ENCODE measurements at places on chromosomes 16 and 17.

DNA sequence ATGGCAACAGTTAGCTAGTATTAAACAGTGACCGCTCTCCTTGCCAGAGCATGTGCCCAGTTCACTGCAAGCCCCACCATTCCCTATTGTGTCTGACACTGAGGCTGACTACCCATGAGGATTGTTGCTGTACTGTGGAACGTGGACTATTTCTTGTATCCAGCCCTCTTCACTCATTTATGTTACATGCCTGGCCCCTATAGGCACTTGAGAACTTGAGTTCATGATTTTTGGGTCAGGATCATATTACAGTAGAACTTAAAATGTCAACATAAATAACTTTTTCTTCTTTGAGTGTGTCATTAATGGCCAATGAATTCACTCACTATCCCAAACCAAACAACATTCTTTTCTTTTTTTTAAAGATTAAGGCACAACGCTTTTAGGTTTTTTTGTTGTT is 55.7 kb downstream of the LYRM1 start:
- DNase-seq, result no peak

DNA sequence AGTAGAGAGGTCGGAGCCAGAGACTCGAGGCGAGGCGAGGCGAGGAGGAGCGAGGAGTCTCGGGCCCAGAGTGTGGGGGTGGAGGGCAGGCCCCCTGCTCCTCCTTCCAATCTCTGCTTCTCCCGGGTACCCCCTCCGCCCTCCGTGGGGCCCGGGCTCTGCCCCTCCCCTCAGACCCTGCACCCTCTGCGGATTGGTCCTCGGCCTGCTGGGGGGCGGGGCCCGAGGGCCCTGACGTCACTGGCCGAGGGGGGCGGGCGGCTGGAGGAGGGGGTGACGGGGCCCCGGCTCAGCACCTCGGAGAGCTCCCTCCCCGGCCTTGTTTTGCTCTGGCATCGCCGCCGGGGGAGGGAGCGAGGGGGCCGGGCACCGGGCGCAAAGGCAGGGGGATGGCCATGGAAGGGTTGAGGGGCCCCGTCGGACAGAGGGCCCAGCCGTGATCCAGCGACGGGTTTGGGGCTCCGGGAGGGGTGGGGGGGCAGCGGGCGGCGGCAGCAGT is at the start of gene RUNDC3A:
Gene RUNDC3A, plus strand, starts transcription at position 282 of the 499 bp plus-strand sequence. CDS start 232 bp downstream, outside the sequence.
- peak; percentile 70 for DNase-seq

DNA sequence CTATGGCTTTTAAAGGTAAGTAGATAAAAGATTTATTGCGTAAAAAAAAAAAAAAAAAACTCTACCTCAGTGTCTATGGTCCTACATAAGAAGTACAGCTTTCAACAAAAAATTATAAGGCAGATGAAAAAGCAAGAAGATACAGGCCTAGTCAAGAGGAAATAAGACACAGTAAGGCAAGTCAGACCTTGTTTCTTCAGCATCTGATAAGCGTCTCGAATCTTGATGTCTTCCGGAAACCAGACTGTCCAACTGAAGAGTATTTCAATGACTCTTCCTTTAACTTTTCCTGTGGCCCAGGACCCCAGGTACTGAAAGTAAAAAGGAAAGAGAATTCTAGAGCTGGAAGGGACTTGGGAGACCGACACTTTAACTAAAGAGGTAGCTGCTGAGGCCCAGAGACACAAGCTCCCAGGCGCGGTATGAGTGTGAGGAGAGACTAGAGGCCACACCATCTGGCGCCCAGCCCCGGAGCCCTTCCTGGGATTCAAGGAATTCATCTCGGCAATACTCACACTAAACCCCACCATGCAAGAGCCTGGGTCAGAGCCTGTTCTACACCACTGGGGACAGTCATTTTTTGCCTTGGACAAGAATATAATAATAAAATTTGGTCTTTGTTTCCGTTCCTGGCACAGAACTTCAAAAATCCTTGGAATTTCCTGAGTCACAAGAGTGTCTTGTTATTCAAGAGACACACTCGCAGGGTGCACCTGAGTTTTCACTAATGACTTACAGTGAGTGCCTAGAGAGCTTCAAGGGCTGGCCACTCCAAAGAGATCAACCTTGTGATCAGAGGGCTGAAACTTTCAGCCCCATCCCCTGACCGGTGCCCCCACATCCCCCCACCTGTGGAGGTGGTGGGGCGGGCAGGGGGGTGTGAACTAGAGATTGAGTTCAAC is 18.6 kb downstream of the GGA2 start:
- DNase-seq, result peak; percentile 9

- DNase-seq, result no peak
Observed at GRCh38 chr17:41149652-41149985, at the start of gene KRTAP4-5. Gene KRTAP4-5, minus strand, starts transcription at chr17:41149825. Its CDS starts 58 bp downstream, at chr17:41149767.

GRCh38 chr17:48561884-48562810 is 16.0 kb downstream of the HOXB4 start:
- no peak for DNase-seq

DNA sequence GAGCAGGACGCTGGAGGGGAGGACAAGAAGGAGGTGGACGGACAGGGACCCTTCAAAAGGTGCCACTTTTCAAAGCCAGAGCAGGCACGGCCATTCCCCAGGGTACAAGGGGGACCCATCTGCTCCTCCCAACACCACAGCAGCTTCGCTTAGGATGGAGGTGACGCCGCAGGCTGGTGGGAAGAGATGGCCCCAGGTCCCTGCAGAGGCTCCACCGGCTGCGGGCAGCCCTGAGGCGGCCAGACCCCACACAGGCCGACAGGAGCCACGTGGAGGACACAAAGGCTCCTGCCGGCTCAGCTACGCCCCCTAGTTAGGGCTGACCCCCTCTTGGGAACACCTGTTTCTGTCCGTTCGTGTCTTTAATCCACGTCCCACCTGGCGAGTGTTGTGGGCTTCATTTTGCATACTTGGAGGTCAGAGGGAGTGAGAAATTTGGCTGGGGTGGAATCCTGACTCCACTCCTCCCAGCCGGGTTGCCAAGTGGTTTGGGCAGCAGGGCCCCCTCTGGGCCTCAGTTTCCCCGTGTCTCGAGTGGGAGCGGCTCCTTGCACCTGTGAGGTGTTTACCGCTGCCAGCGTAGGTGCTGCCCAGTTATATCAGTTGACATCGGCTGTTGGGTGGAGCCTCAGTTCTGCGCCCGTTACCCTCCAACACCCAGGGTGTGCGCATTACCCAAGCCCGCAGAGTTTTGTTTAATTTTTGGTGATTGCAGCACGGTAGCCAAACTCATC is 5.8 kb upstream of the FN3KRP start:
- DNase-seq, result no peak

GRCh38 chr16:4713663-4714501 is 20.2 kb downstream of the ANKS3 start:
- DNase-seq, result no peak

DNA sequence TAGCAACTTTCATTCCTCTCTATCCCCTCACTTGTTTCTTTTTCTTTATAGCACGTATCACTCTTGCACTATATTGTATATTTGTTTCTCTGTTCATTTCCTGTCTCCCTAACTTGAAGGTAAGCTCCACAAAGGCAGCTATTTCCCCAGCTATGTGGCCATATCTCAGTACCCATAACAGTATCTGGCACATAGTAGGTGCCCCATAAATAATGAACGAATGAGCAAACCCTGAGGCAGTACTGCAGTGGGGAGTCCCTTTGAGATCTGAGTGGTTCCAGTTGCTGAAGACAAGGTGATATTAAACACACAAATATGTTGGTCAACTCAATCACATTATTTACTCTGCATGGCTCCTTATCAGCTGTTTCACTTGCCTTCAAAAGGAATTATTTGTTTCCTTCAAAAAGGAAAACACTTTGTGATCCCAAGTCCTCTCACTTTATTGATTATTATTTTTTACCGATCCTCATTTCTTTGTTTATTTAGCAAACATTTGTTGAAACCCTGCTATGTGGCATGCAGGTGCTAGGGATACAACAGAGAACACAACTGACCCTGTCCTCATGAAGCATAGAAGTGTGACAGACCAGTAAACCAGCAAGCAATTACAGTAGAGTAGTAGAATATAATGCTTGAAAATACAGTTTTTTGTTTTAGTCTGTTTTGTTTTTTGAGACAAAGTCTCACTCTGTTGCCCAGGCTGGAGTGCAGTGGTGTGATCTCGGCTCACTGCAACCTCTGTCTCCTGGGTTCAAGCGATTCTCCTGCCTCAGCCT is 5.7 kb upstream of the ADAP2 start:
- DNase-seq, result no peak

GRCh38 chr16:57372372-57373116 is at the start of gene CX3CL1:
Gene CX3CL1, plus strand, starts transcription at chr16:57372490. Its CDS starts 79 bp downstream, at chr16:57372569.
- peak; percentile 53 for DNase-seq

DNA sequence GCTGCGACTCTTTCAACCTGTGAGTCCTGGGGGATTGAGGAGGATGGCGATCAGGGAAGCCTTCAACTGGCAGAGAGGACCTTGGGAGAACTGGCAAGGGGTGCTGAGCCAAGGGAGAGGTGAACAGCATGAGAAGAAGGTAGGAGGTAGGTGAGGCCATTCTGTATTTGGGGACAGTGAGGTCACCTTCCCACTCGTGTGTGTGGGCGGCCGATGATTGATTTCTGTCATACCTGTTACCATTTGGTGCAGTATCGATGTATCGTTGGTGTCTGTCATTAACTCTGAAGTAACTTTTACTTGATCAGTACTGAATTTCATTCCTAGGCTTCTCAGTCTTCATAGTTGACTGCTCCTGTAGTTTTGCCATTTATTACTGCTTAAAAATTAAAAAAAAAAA is 3.8 kb downstream of the ARSG start:
- no peak for DNase-seq

GRCh38 chr17:80291260-80291659 is 30.6 kb downstream of the RNF213 start:
- DNase-seq, result no peak

DNA sequence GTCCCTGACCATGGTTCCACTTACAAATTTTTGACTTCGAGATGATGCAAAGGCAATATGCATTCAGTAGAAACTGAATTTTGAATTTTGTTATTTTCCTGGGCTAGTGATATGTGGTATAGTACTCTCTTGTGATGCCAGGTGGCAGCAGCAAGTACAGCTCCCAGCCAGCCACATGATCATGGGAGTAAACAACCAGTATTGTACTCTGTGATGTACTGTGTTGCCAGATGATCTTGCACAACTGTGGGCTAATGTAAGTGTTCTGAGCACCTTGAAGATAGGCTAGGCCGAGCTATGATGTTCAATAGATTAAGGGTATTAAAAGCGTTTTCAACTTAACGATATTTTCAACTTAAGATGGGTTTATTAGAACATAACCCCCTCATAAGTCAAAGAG is 250.8 kb downstream of the STX8 start:
- DNase-seq, result no peak

DNA sequence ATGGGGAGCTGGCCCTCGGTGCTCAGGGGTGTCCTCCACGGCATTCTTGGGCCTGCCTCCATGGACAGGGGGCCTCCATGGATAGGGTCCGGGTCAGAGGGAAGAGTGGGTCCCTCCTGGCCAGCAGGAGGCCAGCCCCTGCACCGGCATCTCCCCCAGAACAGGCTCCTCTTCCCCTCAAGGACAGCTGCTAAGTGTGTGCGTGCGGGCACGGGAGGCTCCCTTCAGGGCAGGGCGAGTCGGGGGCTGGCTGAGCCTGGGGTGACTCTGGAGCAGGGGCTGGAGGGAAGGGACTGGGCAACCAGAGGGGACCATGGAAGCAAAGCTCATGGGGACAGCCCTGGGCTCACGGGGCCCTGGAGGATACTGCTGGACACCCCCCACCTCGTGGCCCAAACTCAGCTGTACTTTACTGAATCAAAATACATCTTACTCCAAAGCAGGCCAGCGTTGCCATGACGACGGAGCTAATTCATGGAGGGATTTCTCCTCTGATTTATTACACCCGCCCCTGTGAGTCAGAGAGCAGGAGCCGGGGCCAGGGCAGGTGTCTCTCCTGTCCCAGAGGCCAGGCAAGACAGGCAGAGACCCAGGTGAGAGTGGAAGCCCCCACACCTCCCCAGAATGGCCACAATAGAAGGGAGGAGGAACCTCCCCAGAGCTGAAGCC is 2.1 kb downstream of the CASKIN1 start:
- no peak for DNase-seq

DNA sequence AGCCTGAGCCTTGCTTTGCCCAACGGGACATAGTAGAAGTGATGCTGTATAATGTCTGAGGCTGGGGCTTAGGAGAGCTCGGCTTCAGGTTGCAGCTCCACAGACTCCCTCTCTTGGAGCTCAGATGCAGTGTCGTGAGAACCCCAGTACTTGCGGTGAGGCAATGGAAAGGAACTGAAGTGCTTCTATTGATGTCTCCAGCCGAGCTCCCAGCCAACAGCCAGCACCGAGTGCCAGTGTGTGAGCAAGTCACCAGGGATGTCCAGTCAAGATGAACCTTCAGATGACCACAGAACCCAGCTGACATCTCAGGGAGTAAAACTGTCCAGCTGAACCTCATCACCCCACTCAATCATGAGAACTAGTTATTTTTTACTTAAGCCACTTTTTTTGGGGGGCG is 268.1 kb downstream of the IRF8 start:
- DNase-seq, result no peak

DNA sequence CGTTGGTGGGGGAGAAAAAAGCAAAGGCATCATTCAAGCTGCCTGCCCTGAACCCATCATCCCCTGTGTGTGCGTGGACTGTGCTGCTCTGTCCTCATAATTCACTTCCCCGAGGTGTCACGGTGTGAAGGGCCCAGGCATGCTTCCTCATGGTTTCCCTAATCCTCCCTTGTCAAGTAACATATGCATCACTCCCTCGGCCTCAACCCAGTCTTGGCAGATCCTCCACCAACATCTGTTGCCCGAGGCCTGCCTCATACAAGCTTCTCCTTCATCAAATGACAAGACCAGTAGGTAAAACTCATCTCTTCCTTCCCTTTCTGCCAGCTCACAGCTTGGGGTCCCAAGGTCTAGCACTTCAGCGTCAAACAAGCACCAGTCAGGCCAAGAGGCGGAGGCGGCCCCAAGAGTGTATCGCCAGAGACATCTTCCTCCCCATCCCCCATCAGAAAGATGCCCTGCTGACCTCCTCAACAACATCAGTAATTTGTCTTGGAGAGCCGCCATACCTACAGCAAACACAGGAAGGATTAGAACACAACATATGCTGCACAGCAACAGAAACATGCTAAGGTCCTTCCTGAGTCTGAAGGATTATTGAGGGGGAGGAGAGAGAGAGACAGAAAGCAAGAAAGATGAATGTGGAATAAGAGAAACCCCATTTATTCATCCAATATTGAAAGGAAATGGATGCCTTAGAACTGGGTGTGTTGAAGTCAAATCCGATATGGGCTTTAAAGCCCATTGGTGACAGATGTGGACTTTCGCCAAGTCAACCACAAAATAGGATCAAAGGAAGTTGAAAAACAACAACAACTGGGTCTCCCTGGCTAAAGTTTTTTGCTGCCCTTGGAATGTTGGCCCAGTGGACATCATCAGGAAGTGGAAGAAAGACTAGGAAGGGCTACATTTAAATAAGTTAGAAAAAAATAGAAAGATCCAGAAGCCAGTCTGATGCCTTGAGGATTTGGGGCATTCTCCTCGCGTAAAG is 38.4 kb downstream of the SOX9 start:
- no peak for DNase-seq

GRCh38 chr17:68759002-68759342 is 157.8 kb upstream of the FAM20A start:
- DNase-seq, result no peak

DNA sequence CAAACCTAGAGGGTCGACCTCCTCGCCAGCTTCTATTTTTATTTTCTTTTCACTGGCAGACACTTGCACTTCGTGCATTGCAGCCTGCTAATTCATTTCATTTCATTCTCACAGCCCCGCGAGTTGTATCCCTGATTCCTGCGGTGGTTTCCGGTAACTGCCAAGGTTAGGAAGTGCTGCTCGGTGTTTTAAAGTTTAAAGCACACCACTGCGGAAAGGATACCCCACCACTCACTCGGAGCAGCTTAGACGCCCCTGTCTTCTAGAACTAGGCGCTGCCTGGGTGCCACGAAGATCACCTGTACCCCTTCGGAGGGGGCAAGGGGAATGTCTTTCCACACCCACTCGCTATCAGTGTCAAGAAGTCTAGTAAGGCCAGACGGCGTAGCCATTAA is 509 bp downstream of the CNEP1R1 start:
- peak; percentile 15 for DNase-seq

All from astrocyte of the spinal cord (primary cell).